ENCODE measurements at places on chromosomes 7 and 10. TPM values are rescaled to one million over a fixed set of nuclear protein-coding genes. Genes with fewer than 3 reads are reported as not detected.

Gene PBLD
- total RNA-seq, result 15.3 TPM

Gene PPP1R9A
- 37.2 TPM for total RNA-seq

Gene PITRM1
- 80.5 TPM for total RNA-seq

Gene PRR15
- 28.9 TPM for total RNA-seq

Gene TSPAN12
- total RNA-seq, result 4.1 TPM

Gene ODAD2
- not detected for total RNA-seq

Gene COG5
- total RNA-seq, result 43.9 TPM

Gene EPHA1
- total RNA-seq, result 66.6 TPM

Gene IFIT1B
- not detected for total RNA-seq

Gene SLC26A4
- not detected for total RNA-seq

Gene PAPSS2
- 4.3 TPM for total RNA-seq

Gene CCDC3
- 1.9 TPM for total RNA-seq

Gene PTPRN2
- total RNA-seq, result 1.4 TPM

Gene SLC29A4
- total RNA-seq, result 34.6 TPM

Gene LRCH4
- total RNA-seq, result 71.4 TPM

Gene ENTPD7
- total RNA-seq, result 36.0 TPM

Gene C7orf25
- 2.7 TPM for total RNA-seq

Gene SPDYE1
- total RNA-seq, result not detected

All from Caco-2 (cell line).